ENCODE measurements at places on chromosomes 2 and 18.
A peak's percentile ranks its signal among the peaks of the same experiment; 100 is the strongest.

GRCh38 chr2:151718247-151718646 is 16.0 kb downstream of the NEB start:
- no peak for DNase-seq

DNA sequence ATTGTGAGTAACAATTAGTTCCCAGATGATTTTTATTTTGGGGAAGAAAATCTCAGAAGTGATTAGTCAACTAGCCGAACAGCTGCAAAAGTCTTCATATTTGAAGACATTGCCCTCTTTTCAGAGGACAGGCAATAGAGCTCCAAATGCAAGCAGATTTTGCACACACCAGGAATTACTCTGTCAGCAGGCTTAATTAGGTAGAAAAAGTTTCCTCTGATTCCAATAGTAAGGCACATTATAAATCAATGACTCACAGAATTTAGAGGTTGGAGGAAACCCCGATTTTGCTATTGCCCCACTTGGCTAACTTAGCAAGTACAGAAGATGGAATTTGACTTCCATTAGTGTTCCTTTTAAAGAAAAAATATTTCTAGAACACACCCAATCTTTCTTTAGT is 30.7 kb upstream of the SCN1A start:
- no peak for DNase-seq

DNA sequence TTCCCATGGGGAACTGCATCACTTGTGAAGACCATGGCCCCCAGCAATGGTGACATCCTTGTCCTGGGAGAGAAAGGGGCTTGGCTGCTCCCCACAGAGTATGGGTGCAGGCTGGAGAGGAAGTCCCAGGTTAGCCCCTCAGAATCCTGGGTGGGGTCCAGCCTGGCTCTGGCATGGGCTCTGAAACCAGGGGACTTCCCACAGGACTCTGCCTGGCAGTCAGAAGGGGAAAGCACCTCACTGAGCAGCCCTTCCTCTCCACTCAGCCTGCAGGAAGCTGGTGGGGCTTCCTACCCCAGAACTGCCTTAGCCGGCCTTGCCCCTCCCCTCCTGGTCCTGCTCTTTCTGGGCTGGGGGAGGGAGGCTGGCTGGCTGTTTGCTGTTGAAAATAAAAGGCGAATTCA is 3.7 kb downstream of the NEURL3 start:
- DNase-seq = no peak

DNA sequence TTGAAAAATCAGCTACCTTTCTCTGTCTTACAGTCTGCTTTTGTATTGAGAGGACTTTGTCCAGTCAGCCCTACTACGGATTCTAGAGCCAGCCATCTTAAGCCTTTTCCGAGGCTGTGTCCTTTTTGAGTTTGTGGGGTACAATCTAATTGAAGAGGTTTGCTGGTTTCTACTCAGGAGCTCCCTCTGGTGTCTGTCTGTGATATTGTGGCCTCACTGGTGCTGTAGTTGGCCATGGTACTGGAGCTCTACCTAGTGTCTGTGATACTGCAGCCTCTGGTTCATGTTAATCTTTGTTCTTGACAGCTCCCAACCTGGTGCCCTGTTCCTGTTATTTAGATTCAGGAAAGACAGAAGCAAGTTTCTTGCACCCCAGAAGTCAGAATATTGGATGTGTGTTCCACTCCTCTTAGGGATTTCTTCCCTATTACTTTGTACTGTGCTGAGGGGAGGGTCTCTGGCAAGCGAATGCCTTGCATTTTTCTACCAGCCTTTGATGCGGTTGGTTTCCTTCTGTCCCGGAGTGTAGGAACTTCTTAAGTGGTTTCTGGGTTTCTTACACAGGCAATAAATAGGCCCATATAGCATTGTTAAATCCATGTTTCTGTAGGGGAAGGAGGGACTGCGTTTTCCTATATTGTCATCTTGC is 78.5 kb downstream of the ACSL3 start:
- peak; percentile 23 for DNase-seq

DNA sequence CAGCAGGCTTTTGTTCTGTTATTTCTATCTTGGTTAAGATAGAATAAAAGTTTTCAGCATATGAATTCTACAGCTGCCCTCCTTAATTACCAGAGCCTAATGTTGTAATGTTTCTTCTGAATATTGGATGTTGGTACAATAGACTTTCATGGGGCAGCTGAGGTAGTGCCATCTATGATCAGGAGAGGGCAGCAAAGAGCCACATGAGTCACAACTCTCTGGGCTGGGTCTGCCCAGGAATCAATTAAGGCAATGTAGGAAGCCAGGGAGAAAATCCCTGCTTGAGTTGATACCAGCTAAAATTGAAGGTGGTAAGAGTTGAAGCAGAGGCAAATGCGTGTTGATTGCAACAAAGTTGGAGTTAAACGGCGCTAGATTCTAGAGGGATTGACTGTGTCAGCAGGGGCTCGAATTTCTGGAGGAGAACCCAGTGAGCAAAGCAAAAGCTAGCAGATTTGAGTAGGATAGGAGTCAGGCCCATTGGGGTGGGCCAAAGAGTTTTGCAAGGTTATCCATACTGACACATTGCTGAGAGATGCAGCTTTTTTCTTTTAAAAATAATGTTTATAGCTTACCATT is 10.6 kb upstream of the MC5R start:
- peak; percentile 34 for DNase-seq

DNA sequence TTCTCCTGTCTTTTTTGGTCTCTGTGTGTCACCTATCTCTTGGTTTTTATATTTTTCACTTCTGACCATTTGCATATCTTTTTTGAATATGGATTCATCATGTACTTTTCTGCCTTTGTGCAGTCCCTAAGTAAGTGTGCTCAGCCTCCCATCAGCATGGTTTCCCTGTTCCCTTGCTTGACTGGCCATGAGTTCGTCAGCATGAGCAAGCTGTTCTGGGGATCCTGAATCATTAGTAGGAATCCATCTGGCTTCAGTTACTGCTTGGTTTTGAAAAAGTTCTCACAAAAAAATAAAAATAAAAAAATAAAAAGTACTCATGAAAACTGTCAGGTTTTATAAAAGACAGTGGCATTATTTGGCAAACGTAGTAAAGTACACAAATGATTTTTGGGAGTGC is 144.1 kb downstream of the NCOA1 start:
- DNase-seq = no peak

DNA sequence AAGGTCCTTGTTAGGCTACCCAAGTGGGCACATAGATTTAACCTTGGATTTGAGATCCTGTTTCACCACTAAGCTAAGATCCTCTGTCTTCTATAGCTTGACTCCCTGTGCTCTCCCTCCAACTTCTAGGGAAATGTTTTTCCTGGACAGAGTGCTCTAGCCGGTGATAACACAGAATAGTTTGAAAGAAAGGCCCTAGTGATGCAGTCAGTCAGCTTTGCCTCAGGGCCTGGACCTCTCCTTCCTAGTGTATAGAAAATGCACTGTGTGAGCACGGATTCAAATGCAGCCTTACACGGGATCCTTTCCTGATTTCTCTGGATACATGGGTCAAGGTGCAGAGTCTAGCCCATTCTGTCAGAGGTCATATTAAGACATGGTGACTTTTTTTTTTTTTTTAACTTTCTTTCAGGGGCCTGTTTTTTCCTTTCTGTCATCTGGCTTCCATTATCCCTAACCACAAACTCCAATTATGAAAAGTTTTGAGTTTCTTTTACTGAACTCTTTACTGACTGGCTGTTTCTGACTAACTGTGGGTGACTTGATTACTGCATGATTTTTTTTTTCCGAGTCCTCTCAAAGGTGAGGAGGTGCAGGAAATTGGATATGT is 122.6 kb downstream of the LRP1B start:
- DNase-seq = no peak

DNA sequence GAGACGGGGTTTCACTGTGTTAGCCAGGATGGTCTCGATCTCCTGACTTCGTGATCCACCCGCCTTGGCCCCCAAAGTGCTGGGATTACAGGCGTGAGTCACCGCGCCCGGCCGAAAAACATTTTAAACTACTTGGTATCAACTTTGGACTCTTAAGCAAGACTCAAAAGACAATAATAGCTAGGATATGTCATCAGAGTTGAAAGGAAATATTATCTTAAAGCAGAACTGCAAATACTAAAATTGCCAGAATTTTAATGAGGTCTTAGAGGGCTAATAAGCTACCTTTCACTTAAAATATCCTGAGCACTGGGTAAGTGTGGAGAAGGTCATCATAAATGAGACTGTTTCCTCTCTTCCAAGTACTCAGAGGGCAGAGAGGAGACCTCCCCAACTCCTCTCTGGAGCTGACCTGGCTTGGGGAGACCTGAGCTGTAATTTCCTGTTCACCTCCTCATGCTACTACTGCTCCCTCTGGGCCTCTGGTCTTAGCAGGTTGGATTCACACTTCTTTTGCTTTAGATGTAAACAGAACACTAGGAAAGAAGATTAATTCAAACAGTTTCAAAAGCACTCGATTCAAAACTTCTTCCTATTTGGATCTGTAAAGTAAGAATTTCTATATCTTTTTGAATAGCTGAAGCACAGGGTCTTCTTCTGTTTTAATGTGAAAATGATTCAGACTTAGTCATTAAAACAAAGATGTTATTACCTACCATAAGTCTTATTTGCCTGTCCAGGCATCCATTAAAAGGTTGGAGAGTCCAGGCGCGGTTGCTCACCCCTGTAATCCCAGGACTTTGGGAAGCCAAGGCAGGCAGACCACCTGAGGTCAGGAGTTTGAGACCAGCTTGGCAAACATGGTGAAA is 16.5 kb downstream of the CNRIP1 start:
- DNase-seq = no peak

- peak; percentile 56 for DNase-seq
These were observed 100.1 kb downstream of the CRACDL start for GRCh38 chr2:98835831-98836385.

DNA sequence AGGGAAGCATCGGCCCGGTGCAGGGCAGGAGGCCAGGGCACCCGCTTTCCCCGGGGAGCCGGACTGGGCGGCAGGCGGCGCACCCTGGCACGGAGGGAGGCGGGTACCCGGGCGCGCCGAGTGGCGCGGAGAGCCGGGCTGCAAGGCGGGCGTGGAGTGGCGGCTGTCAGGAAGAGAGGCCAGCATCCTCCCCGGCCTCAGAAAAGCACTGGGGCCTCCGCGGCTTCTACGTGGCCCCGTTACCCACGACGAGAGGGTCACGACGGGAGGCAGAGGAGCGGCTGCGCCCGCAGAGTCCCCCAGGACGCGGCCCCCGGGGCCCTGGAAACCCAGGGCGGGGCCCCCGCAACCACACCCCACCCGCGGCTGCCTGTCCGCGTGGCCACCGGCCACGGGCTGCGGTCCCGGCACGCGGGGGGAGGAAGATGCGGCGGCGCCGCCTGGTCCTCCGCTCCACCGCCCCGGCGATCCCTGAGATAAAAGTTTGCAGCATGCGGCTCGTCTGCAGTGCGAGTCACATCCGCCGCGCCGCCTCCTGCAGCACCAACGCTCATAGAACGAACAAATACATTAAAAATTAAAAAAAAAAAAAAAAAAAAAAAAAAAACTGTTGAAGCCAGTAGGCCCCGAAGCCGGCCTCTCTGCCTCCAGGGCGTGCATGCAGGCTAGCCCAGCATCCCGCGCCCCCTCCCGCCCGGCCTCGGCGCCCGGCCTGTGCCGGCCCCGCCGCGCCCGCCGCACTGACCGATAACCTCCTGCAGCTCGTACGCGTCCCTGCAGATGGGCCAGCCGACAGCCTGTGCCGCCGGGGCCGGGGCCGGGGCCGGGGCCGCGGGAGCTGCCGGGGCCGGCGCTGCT is 683 bp downstream of the STK39 start:
- DNase-seq = peak; percentile 81

GRCh38 chr2:63850649-63851048 is 9.0 kb downstream of the UGP2 start:
- no peak for DNase-seq

DNA sequence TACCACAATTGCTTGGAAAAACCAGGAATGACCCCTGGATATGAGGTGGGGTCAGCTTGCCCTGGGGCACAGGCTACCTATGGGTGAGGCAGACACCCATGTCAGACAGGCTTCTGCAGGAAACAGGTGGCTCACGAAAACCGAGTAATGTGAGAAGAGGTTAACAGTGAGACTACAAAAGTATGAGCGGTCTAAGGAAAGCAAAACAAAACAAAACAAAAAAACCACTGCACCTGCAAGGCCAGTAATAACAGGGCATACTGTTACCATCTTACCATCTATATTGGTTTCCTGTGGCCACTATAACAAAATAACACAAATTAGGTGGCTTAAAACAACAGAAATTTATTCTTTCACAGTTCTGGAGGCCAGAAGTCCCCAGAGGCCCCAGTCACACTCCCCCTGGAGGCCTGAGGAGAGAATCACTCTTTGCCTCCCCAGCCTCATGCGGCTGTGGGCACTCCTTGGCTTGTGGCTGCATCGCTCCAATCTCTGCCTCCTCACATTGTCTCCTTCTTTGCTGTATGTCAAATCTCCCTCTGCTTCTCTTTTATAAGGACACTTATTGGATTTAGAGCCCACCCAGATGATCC is 86.6 kb upstream of the EPC2 start:
- no peak for DNase-seq

- DNase-seq = no peak
These were observed 78.6 kb downstream of the FAM228A start for GRCh38 chr2:24253303-24253919.

GRCh38 chr2:133447303-133447702 is 121.0 kb downstream of the NCKAP5 start:
- DNase-seq = no peak

GRCh38 chr18:75070235-75070624 is 138.7 kb downstream of the PTGR3 start:
- DNase-seq = no peak
